Frontal cortex (tissue), 4 donors: ENCODE measurements at places on chromosomes 12 and 14. TPM values are rescaled to one million over a fixed set of nuclear protein-coding genes. Genes with fewer than 3 reads are reported as not detected.

The PIWIL1 gene
- not detected for total RNA-seq

The TBK1 gene
- 38.7 TPM for total RNA-seq

The PRR4 gene
- total RNA-seq, result 1.2 TPM

The KCNA5 gene
- total RNA-seq, result 11.4 TPM

The SYNJ2BP gene
- total RNA-seq, result 25.3 TPM

The FAM216A gene
- 39.1 TPM for total RNA-seq

The KRT74 gene
- total RNA-seq, result not detected

The MAP1LC3B2 gene
- 0.82 TPM for total RNA-seq

The PTPRR gene
- 16.7 TPM for total RNA-seq

The GNB3 gene
- total RNA-seq, result 1.2 TPM

The COQ6 gene
- 18.8 TPM for total RNA-seq

The AMHR2 gene
- not detected for total RNA-seq

The MGAT2 gene
- total RNA-seq, result 51.4 TPM

The TAS2R13 gene
- 2.4 TPM for total RNA-seq

The TEAD4 gene
- 0.41 TPM for total RNA-seq

The ZDHHC22 gene
- 5.7 TPM for total RNA-seq

The SERPINA9 gene
- total RNA-seq, result not detected

The KRT79 gene
- not detected for total RNA-seq

The DEPDC4 gene
- total RNA-seq, result 2.4 TPM
